ENCODE measurements at places on chromosomes 16 and 17. TPM values are rescaled to one million over a fixed set of nuclear protein-coding genes. Genes with fewer than 3 reads are reported as not detected.

DNA sequence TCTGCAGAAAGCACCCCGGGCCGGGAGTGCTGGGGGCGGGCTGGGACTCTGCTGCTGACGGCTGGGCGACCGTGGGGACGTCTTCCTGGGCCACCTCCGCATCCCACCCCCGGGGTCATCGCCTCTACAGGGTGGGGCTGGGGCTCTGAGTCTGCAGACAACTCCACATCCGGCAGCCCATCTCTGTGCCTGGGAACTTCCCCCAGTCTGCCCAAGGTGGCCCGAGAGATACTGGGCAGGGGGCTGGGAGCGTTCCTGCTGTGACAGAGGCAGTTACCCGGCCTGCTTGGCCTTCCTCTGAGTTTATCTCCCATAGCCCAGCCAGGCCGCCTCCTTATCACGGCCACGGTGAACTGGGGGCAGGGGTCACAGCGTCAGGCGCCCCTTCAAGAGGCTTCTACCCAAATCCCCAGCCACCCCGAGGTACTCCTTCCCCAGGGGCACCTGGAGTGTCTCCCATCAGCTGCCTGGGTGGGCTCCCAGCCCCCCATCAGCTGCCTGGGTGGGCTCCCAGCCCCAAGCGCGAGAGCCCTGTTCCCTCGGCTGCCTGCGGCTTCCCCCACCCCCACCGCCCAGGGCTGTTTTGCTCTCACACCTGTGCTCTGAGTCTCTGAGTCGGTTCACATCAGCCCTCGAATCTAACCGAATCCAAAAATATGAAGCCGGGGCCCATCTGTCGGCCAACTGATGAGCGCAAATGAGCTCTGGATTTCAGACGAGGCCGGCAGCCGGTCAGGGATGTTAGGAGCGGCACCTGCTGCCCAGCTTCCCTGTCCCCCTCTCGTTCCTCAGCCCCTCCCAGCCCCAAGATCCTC, 15.6 kb upstream of the CBFA2T3 start:
- no peaks in the 10 kb centered on the region for H3K4me1 ChIP-seq
- H3K27ac ChIP-seq, result no peak overlapping the region
- no peak overlapping the region for H3K4me3 ChIP-seq
- no peaks in the 10 kb centered on the region for H3K27me3 ChIP-seq
- H3K36me3 ChIP-seq, result no peaks in the 10 kb centered on the region
- DNase-seq, result peak; percentile 65

DNA sequence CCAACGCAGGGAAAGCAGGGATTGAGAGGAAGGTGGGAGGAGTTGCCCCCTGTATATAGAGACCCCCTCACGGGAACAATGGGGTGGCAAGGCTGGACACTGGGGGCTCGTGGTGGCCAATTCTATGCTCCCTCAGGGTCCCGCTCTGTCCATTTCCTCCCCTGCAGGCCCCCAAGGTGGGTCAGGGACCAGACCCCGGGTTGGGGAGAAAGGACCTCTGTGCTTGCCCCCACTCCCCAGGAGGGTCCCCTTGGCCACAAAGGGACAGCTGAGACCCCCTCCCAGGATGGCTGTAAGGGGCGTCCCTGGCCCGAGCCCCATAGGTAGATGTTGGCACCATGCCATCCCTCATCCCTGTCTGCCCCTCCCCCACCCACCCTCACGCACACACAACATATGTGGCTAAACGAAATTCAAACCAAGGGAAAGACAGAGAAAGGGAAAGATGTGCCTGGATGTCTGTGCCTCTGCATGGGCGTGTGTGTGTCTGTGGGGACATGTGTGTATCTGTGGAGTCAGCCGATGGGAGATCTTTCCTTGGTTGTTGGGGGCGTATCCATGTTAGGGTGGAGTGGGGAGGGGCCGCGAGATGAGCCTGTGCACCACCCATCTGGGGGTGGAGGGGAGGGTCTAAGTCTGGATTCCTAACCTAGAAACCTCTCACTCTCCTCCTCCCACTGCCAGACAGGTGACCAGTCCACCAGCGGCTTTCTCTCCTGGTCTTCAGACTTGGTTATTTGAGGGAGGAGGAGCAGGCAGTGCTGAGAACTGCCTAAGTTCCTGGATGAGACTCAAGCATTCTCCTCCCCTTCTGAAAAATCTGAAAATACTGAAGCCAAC, 642 bp upstream of the NEUROD2 start:
- no peak overlapping the region for H3K4me3 ChIP-seq
- no peak for DNase-seq
- no peaks in the 10 kb centered on the region for H3K36me3 ChIP-seq

GRCh38 chr17:57485916-57486881, 229.9 kb downstream of the MSI2 start:
- no peak overlapping the region for H3K27ac ChIP-seq
- no peaks in the 10 kb centered on the region for H3K4me1 ChIP-seq
- no peaks in the 10 kb centered on the region for H3K36me3 ChIP-seq
- H3K4me3 ChIP-seq, result no peak overlapping the region
- no peaks in the 10 kb centered on the region for H3K27me3 ChIP-seq

DNA sequence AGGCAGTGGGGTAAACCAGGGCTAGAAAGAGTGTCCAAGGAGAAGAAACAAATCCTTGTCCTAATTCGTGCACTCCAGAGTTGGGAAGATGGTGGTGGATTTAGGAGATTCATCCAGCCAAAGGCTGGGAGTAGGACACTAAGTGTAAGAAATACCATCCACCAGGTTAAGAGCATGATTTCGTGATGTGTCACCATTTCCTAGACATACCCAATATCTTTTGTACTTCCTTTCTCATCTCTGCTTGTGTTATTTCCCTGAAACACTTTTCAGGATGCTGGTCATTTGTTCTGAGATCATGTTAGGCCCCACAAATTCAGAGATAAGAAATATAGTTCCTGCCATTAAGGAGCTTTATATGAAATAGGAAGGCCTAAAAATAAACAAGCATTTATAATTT, 106.3 kb upstream of the HLF start:
- no peaks in the 10 kb centered on the region for H3K27me3 ChIP-seq
- DNase-seq, result no peak
- peaks cover 19% of the 10 kb centered on the region for H3K4me1 ChIP-seq
- H3K27ac ChIP-seq, result no peak overlapping the region
- H3K4me3 ChIP-seq, result no peak overlapping the region

GRCh38 chr17:55577687-55578086, 66.4 kb upstream of the SMIM36 start:
- peak overlapping the region; percentile 42 for H3K4me3 ChIP-seq
- H3K27me3 ChIP-seq, result no peaks in the 10 kb centered on the region
- H3K27ac ChIP-seq, result peak overlapping the region; percentile 75
- H3K36me3 ChIP-seq, result no peaks in the 10 kb centered on the region

GRCh38 chr16:85653290-85653891, 35.4 kb downstream of the GINS2 start:
- DNase-seq, result no peak
- peaks cover 16% of the 10 kb centered on the region for H3K4me1 ChIP-seq
- no peak overlapping the region for H3K4me3 ChIP-seq
- H3K27ac ChIP-seq, result peak overlapping the region; percentile 79
- H3K27me3 ChIP-seq, result no peaks in the 10 kb centered on the region

DNA sequence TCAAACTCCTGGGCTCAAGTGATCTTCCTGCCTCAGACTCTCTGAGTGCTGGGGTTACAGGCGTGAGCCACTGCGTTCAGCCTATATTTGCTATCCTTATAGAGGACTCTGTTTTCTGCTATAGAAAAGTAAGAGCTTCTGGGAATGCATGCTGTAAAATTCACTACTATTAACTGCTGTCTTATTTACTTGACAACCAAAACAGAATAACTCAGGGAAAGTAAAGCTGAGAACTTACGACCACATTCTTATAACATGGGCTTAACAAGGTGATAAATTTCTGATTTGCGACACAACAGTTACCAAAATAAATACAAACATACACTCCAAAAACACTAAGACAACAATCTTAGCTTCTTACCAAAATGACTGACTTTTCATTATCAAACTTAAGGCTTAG, 23.9 kb downstream of the APPBP2 start:
- H3K27ac ChIP-seq, result no peak overlapping the region
- H3K36me3 ChIP-seq, result peaks cover 11% of the 10 kb centered on the region
- peaks cover 8% of the 10 kb centered on the region for H3K4me1 ChIP-seq
- H3K27me3 ChIP-seq, result no peaks in the 10 kb centered on the region
- no peak for DNase-seq
- H3K4me3 ChIP-seq, result no peak overlapping the region

GRCh38 chr16:49376206-49376605, 2.6 kb downstream of the C16orf78 start:
- no peaks in the 10 kb centered on the region for H3K36me3 ChIP-seq
- no peaks in the 10 kb centered on the region for H3K27me3 ChIP-seq
- H3K4me1 ChIP-seq, result no peaks in the 10 kb centered on the region
- H3K4me3 ChIP-seq, result no peak overlapping the region

DNA sequence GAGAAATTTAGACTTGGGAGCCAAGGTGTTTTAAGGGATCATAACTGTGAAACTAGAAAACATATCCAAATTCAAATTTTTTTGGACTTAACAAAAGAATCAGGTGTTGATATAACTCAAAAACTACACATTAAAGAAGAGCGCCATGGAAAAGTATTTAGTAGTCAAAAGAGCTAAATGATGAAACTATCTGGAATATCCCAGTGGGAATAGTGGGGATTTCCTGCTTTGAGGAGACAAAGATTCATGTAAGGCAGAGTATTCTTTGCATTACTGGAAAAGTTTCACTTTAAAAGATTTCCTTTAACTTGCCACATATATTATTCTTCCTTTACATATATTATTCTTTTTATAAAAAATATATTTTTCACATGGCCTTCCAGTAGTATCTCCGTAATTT, 40.3 kb upstream of the VPS4A start:
- H3K4me3 ChIP-seq, result no peak overlapping the region
- H3K27me3 ChIP-seq, result no peaks in the 10 kb centered on the region
- DNase-seq, result no peak
- no peaks in the 10 kb centered on the region for H3K36me3 ChIP-seq

DNA sequence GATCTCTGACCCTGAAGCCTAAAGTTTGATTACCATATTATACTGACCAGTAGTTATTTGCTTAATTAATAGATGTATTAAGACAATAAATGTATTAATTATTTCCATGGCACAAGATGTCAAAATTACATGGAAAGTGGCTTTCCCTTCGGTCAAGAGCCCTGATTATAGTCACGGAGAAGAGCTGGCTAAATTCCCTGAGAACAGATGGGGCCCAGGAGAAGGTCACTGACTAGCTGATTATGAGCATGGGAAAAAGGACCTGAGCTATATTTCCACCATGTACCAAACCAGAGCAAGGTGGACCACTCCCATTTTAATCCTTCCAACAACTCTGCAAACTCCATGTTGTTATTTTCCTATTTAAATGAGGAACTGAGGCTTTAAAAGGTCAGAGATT, 12.9 kb upstream of the MYO18A start:
- H3K27ac ChIP-seq, result no peak overlapping the region
- H3K4me3 ChIP-seq, result no peak overlapping the region
- no peak for DNase-seq
- H3K27me3 ChIP-seq, result no peaks in the 10 kb centered on the region
- H3K4me1 ChIP-seq, result no peaks in the 10 kb centered on the region

GRCh38 chr16:87305505-87306391, 11.4 kb downstream of the C16orf95 start:
- no peaks in the 10 kb centered on the region for H3K27me3 ChIP-seq
- no peaks in the 10 kb centered on the region for H3K4me1 ChIP-seq
- H3K36me3 ChIP-seq, result no peaks in the 10 kb centered on the region

DNA sequence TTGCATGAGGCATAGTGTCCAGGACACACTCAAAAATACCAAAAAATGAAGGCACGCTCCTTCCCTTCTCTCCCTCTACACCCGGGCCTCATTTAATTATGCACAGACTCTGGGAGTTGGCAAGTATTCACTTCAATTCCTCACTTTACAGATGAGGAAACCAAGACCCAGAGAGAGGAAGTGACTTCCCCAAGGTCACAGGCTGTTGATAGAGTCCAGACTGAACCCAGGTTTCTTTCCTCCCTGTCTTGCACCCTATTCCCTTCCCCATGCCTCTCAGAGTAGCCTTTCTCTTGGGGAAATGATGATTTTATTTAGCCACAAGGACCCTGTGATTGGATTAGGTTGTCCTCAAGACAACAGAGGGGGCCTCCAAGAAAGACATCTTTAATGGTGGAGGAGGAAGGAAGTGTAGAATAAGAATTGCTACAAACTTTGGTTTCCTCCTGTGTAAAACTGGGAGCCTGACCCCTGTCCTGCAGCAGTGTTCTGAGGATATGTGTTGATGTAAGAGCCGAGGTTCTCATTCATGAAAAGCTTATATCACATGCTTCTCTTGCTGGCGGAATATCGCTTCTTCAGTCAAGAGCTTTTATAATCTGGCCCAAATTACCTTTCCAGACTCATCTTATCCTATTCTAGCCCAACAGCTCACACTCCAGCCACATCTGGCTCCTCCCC, 48.8 kb upstream of the SIAH1 start:
- no peaks in the 10 kb centered on the region for H3K27me3 ChIP-seq
- peak; percentile 37 for DNase-seq
- peak overlapping the region; percentile 29 for H3K27ac ChIP-seq
- peaks cover 8% of the 10 kb centered on the region for H3K4me1 ChIP-seq

- H3K4me3 ChIP-seq, result no peak overlapping the region
- H3K4me1 ChIP-seq, result peaks cover 13% of the 10 kb centered on the region
- peak; percentile 94 for DNase-seq
- H3K27ac ChIP-seq, result peak overlapping the region; percentile 79
- H3K36me3 ChIP-seq, result no peaks in the 10 kb centered on the region
Observed at GRCh38 chr17:41496803-41497484, 7.2 kb upstream of the KRT36 start.

- DNase-seq, result no peak
- no peaks in the 10 kb centered on the region for H3K27me3 ChIP-seq
- H3K4me3 ChIP-seq, result no peak overlapping the region
- H3K4me1 ChIP-seq, result peaks cover 98% of the 10 kb centered on the region
Observed at GRCh38 chr16:27320261-27321012, 6.7 kb downstream of the IL4R start.

GRCh38 chr17:81130385-81131361, 34.6 kb upstream of the PVALEF start:
- H3K27me3 ChIP-seq, result no peaks in the 10 kb centered on the region
- DNase-seq, result peak; percentile 77
- H3K4me3 ChIP-seq, result peak overlapping the region; percentile 56
- peaks cover 4% of the 10 kb centered on the region for H3K4me1 ChIP-seq
- no peaks in the 10 kb centered on the region for H3K36me3 ChIP-seq

DNA sequence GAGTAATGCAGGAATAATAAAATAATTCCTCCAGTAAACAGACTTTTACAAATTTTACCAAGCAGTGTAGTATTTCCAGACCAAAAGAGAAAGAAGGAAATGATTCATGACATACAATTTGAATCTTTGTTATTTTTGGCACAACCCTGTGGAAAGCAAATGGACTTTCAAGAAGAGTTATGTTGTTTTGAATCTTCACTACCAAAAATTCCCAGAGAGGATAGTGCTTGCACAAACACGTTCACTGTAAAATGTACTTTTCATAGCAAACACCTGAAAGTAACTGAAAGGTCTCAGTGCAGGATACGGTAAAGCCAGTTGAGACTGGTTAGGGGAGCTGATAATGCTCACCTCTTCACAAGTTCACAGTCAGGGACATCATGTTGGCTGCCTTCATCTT, 107.1 kb downstream of the USP22 start:
- peaks cover 16% of the 10 kb centered on the region for H3K4me1 ChIP-seq
- no peak overlapping the region for H3K27ac ChIP-seq
- no peaks in the 10 kb centered on the region for H3K27me3 ChIP-seq
- no peak for DNase-seq

The CDK3 gene
- total RNA-seq, result 3.6 TPM

The ITGAX gene
- total RNA-seq, result 63.1 TPM

The ATAD5 gene
- 2.9 TPM for total RNA-seq

The TBC1D26 gene
- not detected for total RNA-seq

The HOXB6 gene
- total RNA-seq, result 1.1 TPM

The MTSS2 gene
- 74.6 TPM for total RNA-seq

The HOXB8 gene
- not detected for total RNA-seq

The BCAS3 gene
- total RNA-seq, result 22.5 TPM

The RHBDF2 gene
- total RNA-seq, result 128 TPM
